ENCODE measurements at places on chromosomes 5 and 9.

- DNase-seq = no peak
Observed at GRCh38 chr5:158549311-158549710, 550.4 kb downstream of the EBF1 start.

- no peak for DNase-seq
Observed at GRCh38 chr9:17635115-17635890, 56.4 kb downstream of the SH3GL2 start.

DNA sequence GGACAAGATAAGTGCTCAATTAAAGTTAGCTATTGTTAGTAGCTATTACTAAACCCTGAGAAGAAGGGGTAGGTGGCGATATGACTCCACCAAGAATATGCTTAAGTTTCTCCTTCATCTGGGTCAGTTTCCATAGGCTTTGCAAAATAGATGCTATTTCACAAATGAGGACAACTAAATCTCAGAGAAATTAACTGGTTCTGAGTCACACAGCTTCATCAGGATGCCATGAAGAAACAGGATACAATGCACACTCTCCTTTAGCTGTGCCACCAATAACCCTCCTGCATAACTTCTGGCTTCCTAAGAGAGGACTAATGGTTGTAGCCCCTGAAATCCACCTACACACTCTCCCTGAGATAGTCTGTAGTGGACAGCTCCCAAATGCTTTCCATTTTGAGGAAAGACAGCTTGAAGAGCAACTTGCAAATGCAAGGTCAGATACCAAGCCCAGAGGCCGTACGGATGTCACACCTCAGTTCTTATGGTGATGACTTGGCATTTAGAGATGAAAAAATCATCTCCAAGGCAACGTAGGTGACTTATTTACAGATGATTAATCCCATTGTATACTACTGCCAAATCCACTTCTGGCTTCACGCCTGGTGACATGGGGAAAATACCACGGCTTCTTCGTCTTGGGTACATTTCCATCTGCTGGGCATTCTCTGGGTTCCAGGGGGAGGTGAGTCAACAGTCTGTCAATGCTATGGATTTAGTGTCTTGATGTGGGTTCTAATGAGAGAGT lies 251.4 kb upstream of the IL12B start:
- no peak for DNase-seq

GRCh38 chr9:108108852-108109448 lies 619.4 kb upstream of the KLF4 start:
- DNase-seq = no peak

GRCh38 chr5:168159425-168159824 lies 132.0 kb upstream of the WWC1 start:
- DNase-seq = no peak

DNA sequence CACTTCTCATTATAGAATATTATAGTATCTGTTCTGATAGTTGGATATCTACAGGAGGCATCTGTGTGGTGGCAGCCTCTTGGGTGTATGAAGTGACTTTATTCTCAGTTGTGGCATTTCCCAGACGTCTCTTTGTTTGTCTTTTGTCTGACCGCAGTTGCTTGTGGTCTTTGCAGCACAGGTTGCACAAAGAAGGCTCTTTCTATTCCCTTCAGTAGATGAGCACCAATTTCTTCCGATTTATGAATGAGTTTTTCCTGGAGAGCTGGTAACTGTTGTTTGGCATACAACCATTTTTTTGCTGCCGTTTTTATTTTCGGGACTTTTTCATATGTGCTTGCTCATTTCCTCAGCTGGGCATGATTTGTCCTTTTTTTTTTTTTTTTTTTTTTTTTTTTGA lies 56.4 kb upstream of the MYO10 start:
- DNase-seq = no peak

DNA sequence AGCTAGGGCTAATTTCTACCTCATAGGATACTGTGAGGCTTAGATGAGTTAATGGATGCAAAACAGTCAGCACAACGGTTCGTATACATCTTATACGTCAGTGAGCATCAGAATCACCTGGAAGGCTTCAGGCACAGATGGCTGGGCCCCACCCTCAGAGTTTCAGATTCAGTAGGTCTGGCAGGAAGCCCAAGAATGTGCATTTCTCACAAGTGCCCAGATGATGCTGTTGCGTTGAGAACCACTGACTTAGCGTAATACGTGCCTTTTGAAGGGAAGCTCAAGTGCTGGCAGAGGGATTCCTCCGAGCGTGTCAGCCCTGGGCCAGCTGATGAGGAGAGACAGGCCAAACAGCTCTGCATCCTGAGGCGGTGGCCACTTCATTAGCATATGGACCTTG lies 117.1 kb upstream of the WWC1 start:
- no peak for DNase-seq

DNA sequence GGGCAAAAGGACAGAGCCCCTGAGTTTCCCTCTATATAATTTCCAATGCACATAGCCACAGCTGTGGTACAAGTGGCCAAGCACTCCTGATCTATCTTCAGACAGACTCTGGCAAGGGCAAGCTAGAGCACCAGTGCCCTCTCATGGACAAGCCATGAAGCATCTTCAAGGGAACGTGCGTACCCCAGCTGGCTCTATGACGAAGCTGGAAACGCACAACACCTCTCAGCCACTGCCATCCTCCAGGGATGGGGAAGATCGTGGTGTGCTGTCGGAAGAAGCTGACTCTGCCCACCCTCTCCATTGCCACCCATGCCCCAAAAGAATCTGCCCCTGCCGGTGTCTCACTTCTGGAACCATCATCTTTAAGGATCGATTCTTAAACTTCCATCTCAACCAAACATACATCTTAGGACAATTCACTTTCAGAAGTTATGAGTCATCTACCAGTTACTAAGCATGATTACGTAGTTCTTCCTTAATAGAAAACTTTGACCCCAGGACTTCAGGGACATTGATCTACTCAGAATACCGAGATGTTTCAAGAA lies 482.9 kb downstream of the AGTPBP1 start:
- DNase-seq = no peak

DNA sequence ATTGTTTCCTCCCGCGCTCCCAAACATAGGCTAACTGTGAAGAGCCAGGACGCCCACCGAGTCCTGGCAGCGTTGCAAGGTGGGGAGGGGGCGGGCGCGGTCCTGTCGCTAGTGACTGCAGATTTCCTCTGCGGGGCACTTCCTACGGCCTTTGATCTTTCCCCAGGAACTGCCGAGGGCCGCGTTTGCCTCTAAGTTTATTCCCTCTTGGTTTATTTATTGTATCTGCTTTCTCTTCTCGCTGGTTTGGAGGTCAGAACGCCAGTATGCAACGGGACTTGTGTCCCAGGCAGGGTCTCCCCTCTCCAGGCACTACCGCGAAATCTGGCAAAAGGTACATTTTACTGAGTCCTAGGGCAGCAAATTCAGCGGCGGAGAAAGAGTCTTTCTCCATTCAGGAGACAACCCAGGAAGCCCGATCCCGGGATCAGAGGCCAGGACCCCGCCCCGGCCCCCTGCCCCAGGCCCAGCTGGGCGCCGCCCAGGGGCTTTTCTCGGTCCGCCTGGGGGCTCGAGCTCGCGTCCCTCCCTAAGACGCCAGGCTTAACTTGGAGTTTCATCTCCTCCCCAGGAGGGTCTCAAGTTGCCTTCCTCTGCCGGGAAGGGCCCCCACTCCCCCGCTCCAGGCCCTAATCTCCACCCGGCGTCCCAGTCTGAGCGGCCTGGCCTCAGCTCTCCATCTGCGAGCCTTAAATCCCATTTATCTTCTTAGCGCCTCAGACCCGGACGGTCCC lies 884 bp upstream of the EGFLAM start:
- no peak for DNase-seq

DNA sequence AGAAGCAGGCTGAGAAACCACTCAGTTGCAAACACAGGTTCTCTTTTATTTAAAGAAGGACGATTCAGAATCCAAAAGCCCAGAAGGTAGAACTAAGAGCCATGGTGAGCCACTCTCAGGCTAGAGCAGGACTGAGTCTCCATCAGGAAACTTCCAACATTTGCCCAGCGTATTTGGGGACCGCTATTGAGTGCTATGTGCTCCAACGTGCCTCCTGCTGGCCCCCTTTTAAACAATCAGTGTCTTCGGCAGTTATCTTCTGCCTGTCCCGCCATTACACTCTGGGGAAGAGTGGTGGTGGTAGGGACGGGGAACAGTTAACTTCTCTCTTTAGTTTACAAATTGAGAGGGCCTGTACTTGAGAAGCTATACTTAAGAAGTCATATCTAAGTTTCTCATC lies 78.1 kb downstream of the DENND1A start:
- no peak for DNase-seq

DNA sequence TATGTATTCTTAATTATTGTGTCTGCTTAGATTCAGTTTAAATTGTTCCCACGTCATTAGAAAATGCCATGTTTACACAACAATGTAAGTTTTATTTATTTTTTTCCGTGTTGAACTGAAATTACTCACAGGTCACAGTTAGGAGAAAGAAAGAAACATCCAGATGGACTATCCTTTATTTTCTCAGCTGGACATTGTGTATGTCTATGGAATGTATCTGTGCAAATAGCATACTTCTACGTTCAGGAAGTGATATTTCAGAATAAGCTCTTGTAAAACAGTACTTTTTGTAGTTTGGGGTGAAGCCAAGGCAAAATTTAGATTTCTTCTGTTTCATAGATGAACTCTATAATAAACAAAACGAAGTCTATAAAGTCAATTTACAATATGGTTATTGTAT lies 249.0 kb upstream of the ZNF608 start:
- no peak for DNase-seq

- DNase-seq = no peak
Observed at GRCh38 chr5:9737265-9737664, 107.1 kb upstream of the TAS2R1 start.

- no peak for DNase-seq
Observed at GRCh38 chr5:43099640-43100039, 21.1 kb upstream of the ZNF131 start.

DNA sequence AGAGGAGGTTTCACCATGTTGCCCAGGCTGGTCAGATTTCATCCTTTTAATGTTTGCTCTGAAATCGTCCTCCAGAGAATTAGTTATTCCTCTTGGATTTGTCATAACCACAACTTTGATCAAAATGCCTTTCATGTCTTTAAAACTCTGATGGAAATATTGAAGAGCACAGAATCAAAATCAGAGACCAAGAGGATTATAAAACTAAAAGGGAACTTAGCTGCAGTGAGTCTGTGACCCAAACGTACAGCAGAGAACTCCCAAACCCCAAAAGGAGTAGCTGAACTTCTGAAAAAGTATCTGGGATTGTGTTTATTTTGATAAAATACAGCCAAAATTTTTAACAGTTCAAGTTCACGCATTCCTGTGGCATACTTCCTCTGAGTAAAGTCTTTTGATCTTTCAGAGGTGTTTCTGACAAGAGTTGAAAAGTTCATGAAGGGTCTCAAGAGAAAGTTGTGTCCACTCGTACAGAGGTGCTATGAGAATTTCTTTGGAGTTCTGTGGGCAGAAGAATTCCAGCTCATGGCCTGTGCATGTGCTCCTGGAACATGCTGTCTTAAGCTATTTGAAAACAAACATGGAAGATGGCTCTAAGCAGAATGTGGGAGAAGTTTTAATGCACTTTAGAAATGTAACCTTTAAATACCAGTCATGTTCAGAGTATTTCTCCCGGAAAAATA lies 124.0 kb downstream of the ESM1 start:
- DNase-seq = no peak

DNA sequence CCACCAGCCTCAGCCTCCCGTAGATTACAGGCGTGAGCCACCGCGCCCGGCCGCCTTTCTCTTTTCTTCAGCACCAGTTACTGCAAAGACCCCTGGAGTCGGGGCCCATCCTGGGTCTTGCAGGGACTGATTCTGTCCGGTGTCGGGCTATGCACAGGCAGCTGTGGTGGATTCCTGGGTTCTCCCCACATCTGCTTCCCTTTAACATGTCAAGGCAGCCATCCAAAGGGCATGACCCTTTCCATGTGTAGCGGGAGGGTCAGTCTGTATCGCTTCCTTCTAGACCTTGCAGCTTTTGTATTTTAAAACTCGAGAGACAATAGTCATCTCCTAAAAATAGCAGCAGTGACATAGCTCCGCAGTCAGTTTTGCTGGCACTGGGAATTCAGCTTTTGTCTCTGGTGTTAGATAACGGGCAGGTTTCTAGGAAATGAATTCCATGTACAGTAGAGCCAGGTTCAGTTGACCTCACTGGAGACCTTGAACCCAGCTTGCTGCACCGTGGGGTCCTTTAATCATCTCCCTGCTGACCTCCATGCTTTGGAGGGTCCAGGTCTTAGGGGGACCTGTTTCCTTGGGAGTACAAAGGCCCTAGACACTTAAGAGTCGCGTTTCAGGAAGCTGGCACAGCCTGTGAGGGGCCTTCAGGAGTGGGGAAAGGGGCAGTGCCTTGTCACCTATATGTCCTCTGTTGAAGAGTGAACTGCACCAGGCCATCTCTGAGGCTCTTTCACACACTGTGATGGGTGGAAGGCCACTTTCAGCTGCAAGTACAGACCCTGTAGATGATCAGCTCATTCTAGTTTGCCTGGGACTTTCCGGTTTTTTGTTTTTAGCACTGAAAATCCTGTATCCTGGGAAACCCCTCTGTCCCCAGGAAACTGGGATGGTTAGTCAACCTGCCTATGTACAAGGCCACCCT lies 13.8 kb downstream of the ANKRD33B start:
- DNase-seq = no peak

DNA sequence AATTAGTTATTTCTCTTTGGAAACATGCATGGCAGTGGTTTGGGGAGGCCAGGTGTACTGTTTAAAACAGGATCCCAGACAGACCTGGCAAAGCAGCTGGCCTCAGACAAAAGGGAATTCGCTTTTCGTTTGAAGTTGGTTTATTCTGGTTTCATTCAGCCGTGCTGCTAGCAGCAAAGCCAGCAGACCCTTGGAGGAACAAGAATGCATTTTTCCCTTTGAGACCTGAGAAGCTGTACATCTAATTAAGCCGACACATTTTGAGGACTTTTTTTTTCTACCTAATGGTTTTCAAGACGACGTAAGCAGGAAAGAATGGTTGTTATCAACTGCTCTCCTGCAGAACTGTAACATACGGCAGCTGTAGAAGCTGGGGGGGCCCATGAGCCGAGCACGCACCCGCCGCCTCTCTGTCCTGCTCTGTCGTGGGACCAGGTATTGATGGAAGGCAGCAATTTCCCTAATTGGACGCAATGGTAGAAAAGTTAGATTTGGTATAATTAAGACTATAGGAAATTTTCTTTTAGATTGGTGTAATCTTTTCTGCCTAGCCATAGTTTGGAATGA lies 13.6 kb downstream of the PLEKHG4B start:
- DNase-seq = no peak

- DNase-seq = no peak
Observed at GRCh38 chr5:176959051-176959450, 47.5 kb downstream of the UIMC1 start.

DNA sequence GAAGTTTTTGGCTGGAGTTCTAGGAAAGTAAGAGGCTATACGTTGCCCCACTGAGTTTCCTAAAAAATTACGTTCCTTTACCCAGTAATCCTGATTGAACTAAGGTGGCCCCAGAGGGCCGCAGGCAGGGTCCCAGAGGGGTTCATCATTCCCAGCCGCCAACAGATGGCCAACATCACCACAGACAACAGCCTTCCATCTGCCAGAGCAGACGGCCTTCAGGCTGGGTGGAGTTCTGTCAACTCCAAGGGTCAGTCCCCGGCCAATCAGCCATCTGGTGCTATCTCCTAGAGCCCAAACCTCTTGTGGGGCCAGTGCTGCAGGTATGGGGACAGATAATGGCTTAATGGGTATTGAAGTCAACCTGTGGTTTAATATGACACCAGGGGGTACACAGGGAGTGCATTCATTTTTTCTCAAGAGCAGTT lies 30.4 kb downstream of the TBC1D2 start:
- DNase-seq = no peak

- no peak for DNase-seq
Observed at GRCh38 chr9:132201139-132201538, 39.3 kb downstream of the NTNG2 start.

GRCh38 chr9:14256588-14256987 lies 57.4 kb downstream of the NFIB start:
- no peak for DNase-seq
